ENCODE measurements at places on chromosomes 4 and X.

DNA sequence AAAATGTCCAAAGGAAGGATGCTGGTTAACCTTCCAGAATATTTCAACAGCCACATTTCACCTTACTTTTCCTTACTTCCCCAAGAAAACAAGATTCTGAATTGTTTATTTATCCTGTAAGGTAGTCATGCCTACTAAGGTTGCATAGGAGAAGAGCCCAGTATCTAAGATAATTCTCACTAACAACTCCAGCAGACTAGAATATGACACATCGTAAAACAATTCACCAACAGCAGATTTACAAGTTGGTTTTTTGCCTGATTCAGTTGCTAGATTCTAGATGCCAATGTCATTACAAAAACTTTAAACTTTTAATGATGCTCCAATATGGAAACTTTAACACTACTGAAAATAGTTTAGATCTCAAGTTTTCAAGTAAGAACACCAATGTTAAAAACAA lies 176.4 kb downstream of the IL13RA2 start:
- no peak for DNase-seq

GRCh38 chrX:103823591-103823990 lies 8.5 kb downstream of the RAB9B start:
- DNase-seq, result no peak

DNA sequence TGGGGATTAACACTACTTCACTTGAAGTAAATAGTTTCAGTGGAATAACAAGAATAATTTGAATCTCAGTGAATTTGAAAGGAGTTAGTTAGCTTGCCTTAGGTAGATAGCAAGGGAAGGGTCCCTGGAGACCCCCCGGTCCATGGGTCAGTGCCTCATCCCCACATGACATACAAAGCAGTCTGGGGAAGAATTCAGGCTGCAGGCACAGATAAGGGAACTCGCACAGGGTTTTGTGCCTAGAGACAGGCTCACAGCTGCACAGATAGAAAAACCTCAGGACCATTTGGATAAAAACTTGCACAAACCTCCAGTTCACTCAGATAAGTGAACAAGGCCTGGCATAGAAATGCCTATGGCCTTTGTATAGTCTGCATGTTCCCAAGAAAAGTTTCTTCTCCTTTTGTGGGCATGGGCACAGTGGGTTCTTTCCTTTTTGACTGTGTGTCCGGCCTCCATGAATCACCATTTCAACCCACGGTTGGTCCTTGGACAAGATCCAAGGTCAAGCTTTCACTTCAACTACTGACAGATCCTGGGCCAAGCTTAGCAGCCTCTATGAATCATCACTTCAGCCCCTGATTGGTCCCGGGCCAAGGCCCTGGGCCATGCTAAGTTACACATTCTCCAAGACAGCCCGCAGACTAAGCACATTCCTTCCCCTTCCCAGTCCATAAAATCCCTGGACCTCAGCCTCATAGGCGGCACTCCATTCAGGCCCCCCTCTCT lies 108.3 kb upstream of the KLHL4 start:
- DNase-seq, result no peak

- no peak for DNase-seq
These were observed 42.1 kb downstream of the NFKB1 start for GRCh38 chr4:102543030-102543928.

- no peak for DNase-seq
These were observed 875.4 kb downstream of the ADGRL3 start for GRCh38 chr4:62075521-62075920.

- no peak for DNase-seq
These were observed 628.9 kb downstream of the TLL1 start for GRCh38 chr4:166501941-166502382.

- DNase-seq, result no peak
These were observed 81.8 kb upstream of the NAP1L5 start for GRCh38 chr4:88779431-88779830.

- no peak for DNase-seq
These were observed 60.6 kb upstream of the LIMCH1 start for GRCh38 chr4:41477181-41477905.

GRCh38 chr4:3526456-3526855 lies 5.8 kb downstream of the LRPAP1 start:
- DNase-seq, result no peak

GRCh38 chr4:4415107-4415805 lies 28.4 kb downstream of the NSG1 start:
- no peak for DNase-seq

DNA sequence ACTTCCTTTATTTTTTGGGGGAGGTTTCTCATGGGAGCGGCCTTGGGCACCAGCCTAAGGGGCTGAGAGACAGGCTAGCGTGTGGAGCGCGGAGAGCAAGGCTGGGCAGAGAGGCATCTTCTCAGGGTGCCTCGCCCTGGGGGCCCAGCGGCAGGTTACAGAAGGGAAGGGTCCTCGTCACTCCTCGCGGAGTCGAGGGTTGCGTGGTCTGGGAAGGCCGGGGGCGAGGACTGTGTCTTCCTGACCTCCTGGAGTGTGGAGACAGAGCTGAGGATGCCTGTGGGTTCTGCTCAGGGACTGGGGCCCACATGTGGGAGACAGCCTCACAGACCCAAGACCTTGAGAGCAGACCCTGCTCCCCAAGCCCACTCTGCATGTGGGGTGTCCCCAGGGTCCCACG lies 79.6 kb upstream of the LRPAP1 start:
- no peak for DNase-seq

DNA sequence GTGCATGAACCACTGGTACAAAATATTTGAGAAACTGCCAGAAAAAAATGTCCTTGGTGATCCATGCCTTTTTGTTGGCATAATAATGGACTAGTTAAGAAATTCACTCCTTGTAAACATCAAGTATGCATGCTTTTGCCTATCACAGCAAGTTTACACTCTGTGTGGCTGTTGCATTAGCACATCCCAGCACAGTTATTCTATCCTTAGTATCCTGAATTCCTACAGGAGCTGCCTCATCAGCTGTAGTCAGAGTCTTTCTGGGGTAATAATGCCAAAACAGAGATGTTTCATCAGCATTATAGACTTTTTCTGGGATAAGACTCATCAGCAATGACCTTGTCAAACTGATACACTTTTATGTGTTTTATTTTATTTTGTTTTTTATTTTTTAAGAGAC lies 82.8 kb downstream of the CHIC2 start:
- DNase-seq, result no peak

- DNase-seq, result no peak
These were observed 2.1 kb downstream of the OGT start for GRCh38 chrX:71534773-71535544.

GRCh38 chr4:164524789-164525188 lies 229.1 kb upstream of the SMIM31 start:
- DNase-seq, result no peak

- DNase-seq, result no peak
These were observed 189.8 kb downstream of the PPP3CA start for GRCh38 chr4:101157415-101158133.

- no peak for DNase-seq
These were observed 84.2 kb downstream of the NFKB1 start for GRCh38 chr4:102585329-102585728.

- DNase-seq, result peak; percentile 1
These were observed 133.6 kb upstream of the GIMD1 start for GRCh38 chr4:106502106-106502699.

GRCh38 chr4:5389756-5390310 lies 318.5 kb downstream of the EVC2 start:
- no peak for DNase-seq

DNA sequence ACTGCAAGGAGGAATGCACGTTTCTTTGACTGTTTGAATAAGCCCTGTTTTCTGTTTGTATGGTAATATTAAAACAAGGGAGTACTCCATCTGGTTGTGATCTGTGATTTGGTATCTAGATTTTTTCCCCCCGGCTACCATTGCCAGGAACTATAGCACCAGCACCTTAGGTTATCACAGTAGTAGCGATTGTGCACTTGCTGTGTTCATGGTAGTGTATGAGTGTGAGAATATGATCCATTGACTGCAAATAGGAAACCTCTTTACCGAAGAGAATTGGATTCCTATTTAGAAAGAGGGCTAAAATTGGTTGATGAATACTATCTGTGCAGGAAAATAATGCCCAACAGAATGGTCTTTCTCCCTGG lies 69.9 kb downstream of the LARP7 start:
- DNase-seq, result no peak

DNA sequence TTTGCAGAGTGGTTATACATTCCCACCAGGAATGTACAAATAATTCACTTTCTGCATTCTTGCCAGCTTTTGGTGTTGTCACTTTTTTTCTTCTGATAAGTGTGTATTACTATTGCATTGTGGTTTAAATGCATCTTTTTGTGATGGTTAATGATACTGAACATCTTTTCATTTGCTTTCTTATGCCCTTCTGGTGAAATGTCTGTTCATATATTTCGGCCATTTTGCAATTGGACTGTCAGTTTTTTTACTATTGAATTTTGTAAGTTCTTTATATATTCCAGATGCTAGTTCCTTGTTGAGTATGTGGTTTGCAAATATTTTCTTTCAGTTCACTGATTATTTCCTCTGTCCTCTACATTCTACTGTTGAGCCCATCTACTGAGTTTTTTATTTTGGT lies 19.4 kb upstream of the BMP2K start:
- DNase-seq, result no peak

Data from stimulated activated CD8-positive, alpha-beta memory T cell treated with anti-CD3 and anti-CD28 coated beads, Interleukin-7, amount 100 ng/mL, for 1 hour (primary cell).